ENCODE measurements at places on chromosomes 11 and 22.

GRCh38 chr11:11499300-11499699, 122.5 kb downstream of the GALNT18 start:
- no peak for DNase-seq

DNA sequence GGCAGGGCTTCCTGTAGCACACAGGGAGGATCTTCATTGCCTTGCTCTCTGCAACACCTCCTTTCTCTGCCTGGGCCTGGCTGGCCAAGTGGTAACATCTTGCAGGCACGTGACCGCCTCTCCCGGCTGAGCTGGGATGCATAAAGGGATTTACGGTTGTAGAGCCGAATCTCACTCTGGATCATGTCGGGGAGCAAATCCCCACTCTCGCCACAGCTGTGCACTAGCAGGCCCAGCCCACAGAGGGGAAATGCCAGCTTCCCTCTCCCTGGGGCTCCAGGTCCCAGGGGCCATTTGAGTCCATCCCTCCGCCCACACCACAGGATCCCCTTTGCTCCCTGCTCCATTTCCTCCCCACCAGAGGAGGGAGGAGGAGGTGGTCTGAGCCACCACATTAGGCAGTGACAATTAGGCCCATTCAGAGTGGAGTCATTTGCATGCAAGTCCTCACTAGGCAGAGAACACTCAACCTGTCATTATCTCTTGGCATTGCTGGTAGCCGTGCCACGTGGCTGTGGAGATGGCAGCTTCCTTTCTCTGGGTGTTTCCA, 196.7 kb downstream of the DSCAML1 start:
- peak; percentile 87 for DNase-seq

DNA sequence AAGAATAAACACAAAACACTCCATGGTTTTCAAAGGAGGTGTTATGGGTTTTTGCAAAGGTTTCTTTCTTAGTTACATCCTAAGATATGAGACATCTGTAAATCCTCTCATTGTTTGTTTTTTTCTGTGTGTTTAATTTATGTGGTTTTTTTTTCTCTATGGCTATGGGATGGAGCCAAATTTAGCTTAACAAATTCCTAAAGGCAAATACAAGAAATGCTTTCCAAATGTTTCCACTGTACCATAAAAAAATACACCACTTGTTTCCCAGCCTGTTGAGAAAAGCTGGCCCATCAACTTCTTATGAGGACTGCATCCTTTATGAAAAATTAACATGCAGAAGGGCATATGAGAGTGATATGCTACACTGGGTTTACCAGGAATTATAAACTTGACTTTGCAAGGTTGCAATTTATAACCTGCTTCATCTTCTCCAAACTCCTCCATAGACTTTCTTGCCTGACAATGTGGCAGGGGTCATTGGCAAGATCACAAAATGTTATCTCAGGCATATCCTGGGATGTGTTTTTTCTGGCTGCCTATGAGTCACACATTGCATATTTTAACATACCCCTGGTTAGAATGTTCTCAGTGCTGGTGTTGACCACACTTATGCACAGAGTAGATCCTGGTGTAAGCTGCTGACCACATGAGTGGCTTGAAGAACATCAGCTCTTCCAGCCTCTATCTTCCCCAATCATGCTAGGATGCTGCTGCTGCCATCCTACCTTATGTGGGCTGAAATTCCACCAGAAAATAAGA, 137.6 kb upstream of the TTC12 start:
- DNase-seq: no peak

- DNase-seq: no peak
Observed at GRCh38 chr11:22416462-22416861, 78.3 kb downstream of the SLC17A6 start.

GRCh38 chr11:76670485-76671236, at the start of gene LRRC32:
Gene LRRC32 (minus strand): TSS chr11:76670747. CDS start chr11:76665954, 4,793 bp downstream.
- DNase-seq: no peak

- DNase-seq: peak; percentile 44
Observed at GRCh38 chr11:118180300-118180703, 3.9 kb upstream of the SCN2B start.

DNA sequence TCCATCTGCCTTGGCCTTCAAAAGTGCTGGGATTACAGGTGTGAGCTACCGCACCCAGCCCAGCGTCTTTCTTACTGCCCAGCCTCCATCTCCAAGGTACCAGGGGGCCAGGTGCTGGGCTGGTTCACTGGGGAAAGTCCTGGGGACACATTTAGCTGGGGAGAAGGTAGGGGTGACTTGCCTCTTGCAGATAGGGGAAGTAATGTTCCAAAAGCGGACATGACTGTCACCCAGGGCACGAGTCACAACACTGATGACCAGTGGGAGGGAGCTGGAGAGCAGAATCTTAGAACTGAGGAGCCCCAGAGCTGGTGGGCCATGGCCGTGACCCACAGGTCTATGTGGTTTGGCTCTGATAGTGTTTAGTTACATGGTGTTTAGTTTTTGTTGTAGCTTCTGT, 2.4 kb upstream of the SLC15A3 start:
- DNase-seq: no peak

DNA sequence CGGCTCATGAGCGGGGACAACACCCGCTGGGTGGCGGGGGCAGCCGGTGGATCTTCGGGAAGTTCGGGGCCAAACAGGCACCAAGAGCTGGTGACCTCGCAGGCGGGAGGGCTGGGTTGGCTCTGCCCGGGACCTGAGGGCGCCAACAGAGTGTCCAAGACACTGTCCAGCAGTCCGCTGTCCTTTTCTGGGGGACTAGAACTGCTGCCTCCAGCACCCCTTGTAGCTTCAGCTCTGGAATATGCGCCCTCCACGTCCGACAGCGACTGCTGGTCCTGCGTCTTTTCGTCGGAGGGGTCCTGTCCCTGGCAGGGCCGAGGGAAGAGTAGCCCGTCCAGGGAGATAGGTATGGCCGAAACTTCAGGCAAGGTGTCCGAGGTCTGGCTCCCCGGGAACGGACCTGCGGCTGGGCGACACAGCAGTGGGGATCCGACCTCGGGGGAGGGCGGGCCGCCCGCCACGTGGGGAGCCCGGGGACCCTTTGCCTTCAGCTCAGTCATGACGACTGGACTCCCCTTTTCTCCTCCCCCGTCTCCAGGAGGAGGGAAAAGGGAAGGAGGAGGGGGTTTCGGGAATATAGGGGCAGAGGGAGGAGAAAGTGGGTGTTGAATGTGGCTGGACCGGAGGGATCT, 926 bp downstream of the PGR start:
- no peak for DNase-seq

DNA sequence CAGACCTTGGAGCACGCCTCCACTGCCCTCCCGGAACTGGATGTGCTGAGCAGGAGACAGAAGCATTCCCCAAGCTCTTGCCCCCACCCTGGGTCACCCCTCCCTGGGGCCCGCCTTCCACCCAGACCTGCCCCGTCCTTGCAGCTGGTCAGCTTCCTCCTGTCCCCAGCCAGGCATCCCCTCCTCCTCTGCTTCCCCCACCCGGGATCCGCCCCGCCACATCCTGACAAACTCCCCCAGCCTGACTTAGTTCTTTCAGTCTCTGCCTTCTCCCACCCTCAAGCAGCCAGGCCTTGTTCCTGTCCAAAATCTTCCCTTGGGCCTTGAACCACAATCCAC, 1.1 kb upstream of the PLXNB2 start:
- DNase-seq: no peak

DNA sequence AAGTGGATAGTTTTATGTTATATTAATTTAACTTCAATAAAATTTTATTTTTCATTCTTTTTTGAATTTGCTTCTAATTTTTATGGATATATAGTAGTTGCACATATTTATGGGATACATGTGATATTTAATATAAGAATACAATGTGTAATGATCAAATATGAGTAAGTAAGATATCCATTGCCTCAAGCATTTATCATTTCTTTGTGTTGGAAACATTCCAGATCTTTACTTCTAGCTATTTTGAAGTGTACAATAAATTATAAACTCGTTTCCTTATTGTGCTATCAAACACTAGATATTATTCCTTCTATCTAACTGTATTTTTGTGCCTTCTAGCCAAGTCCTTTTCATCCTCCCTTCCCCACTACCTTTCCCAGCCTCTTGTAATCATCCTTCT, 17.0 kb downstream of the EXPH5 start:
- DNase-seq: no peak

DNA sequence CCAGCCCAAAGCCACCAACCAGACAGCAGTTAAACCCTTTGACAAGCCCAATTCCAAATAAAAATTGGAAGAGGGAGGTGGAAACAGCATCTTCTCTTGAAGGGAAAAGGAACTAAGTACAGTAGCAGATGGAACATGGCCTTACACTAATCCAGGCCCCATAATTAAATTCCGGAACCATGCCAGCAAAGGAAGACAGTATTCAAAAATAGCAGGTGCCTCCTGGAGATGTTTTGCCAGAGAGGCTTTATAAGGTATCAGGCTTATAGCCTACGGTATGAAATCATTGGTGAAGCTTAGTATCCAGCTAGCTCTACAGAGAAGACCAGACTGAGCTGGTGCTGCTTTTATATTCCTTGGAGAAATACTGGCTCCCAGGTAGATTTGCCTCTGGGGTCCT, 344.1 kb upstream of the API5 start:
- DNase-seq: no peak

GRCh38 chr11:43197379-43197778, 114.4 kb upstream of the API5 start:
- no peak for DNase-seq

DNA sequence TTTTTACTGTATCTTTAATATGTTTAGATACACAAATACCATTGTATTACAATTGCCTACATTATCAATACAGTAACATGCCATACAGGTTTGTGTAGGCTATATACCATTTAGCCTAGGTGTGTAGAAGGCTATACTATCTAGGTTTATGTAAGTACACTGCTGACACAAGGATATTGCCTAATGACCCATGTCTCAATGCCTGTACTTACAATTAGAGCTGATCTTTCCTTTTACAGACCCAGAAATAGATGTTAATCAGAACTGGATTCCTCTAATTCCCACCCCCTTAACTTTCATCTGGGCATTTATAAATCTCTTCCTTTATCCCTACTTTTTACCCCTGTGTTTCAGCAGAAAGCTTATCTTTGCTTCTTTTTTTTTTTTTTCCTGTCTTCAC, 229.5 kb downstream of the METTL15 start:
- no peak for DNase-seq

- DNase-seq: no peak
Observed at GRCh38 chr11:32213223-32213622, 122.3 kb downstream of the RCN1 start.

- DNase-seq: no peak
Observed at GRCh38 chr11:63443714-63444113, 47.3 kb downstream of the PLAAT5 start.

DNA sequence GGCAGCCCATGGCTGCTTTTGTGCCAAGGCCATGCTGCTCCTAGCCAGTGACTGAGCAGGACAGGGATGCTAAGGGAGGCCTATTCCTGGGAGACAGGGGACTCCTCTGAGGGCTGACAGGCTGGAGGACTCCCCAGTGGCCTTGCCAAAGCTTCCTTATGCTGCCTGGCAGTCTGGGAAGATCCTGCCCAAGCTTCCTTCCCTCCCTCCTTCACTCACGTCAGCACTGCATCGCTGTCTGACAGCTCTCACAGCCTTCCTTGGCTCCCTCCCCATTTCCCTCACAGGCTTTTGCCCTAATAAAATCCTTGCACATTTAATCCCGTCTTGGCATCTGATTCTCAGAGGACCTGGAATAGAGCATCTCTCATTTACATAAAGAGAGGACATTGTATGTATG, 26.5 kb downstream of the HTR3A start:
- no peak for DNase-seq

GRCh38 chr11:35207471-35208403, 68.8 kb downstream of the CD44 start:
- DNase-seq: no peak

GRCh38 chr11:108216988-108217387, 5.5 kb downstream of the NPAT start:
- no peak for DNase-seq

DNA sequence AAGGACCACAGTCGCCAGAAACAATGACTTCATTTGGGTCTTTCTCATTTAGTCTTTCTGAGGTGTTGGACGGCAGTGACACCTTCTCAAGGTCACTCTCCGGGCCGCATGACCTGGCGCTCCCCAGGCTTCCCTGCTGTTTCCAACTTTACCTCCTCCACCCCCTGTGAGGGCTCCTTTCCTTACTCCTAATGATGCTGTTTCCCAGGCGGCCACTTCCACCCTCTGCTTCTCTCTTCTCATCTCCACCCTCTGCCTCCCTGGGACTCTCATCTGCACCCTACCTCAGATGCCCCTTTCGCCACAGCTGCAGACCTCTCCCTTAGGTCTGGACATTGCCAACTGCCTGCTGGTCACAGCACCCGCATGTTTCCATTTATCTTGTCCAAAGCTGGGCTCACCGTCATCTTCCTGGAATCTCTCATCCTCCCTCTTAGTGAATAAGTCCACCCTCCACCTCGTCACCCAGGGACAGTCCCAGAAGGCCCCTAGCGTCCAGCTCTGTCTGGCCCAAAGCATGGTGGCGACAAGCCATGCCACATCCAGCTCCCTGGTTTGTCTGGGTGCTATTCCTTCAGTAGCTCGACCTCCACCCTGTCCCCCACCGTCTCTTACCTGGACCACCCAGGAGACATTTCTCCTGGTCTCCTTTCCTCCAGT, 113.8 kb downstream of the BUD13 start:
- no peak for DNase-seq

- no peak for DNase-seq
Observed at GRCh38 chr11:65172600-65172999, 2.6 kb downstream of the SPDYC start.

GRCh38 chr22:36235585-36235984, 3.7 kb downstream of the APOL2 start:
- no peak for DNase-seq

DNA sequence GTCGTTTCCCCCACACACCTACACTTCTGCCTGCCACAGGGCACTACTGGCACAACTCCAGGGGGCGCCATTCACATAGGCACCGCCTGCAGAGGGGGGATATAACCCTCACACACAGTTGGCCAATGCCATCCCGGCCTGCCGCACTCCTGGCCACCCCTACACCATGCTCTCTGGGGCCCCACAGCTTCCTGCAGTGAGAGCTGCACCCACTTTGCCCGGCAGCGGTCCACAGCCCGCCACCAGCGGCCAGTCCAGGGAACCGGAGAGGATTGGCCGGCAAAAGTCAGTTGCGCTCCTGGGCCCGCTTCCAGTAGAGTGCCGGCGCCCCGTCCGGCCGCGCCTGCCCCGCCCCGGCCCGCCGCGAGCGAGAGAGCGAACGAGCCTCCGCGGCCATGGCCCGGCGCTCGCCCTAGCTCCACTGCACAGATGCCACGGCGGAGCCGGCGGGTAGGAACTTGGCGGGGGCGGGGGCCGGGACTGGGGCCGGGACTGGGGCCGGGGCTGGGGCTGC, 25.6 kb upstream of the SUSD2 start:
- peak; percentile 68 for DNase-seq

DNA sequence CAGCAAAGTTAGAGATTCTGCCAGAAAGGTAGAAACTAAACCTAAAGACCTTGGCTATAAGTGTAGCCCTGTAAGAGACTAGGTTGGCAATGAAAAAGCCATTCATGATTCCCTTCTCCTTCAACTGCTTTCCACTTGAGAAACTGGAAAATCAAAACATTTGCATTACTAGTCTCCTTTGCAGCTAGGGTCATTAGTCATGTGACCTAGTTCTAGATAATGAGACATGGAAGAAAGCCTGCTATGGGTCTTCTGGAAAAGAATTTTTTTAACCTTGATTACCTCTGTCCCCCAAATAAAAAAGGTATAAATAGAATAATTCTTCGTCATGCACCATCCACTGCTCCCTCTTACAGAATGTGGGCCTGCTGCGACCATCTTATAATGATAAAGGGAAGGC, 80.1 kb downstream of the SOX6 start:
- no peak for DNase-seq

- DNase-seq: no peak
Observed at GRCh38 chr11:120060512-120060911, 77.4 kb downstream of the TRIM29 start.

GRCh38 chr11:130156108-130157022, 3.2 kb upstream of the ST14 start:
- no peak for DNase-seq

All from hypothalamus (tissue), 51 donors.